Kidney glomerular epithelial cell (primary cell): ENCODE measurements at places on chromosomes 3 and 15.

GRCh38 chr3:98699132-98699531, 64.0 kb upstream of the ST3GAL6 start:
- no peak for DNase-seq

- no peak for DNase-seq
Observed at GRCh38 chr15:41559239-41559782, 299 bp downstream of the TYRO3 start.

DNA sequence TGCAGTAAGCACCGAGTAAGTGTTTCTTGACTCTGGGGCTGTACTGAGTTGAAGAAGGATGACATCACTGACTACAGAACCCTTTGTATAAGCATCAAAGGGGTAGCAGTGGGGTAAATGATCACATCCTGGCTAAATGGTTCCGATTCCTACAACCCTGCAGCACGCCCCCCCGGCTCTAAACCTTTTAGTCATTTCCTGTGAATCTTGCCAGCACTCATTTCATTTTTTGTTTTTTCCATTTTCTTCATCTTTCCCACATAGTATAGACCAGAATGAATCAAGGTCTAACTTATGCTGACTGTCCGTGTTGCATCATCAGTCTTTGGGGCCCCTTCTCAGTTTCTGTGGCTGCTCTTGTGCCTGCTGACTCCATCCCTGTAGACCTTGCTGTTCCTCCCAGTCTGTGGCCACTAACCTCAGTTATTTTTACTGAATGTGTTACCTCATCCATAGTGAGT, 383.1 kb upstream of the TPRG1 start:
- peak; percentile 50 for DNase-seq

DNA sequence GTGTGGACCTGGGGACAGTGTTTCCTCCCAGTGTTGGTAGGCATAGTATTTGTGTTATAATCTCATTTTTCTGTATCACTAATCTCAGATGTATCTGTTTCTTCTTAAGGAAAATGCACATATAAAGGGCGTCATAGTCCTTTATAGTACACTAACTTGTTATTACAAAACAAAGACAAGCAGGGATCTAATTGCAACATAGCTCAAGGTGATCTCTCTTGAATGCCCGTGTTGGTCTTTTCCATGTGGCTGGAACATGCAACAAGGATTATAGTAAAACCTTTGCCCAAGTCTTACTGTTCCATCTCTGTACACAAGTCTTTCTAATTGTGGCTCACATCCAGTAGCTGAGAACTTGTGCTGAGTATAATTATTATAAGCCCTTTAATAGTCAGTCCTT, 3.5 kb upstream of the GPR87 start:
- DNase-seq = no peak

- DNase-seq = no peak
Observed at GRCh38 chr3:135199137-135199536, 404.1 kb downstream of the EPHB1 start.

GRCh38 chr3:81765400-81765799, 4.0 kb upstream of the GBE1 start:
- no peak for DNase-seq

GRCh38 chr3:194573680-194574437, 59.4 kb downstream of the TMEM44 start:
- DNase-seq = peak; percentile 48

DNA sequence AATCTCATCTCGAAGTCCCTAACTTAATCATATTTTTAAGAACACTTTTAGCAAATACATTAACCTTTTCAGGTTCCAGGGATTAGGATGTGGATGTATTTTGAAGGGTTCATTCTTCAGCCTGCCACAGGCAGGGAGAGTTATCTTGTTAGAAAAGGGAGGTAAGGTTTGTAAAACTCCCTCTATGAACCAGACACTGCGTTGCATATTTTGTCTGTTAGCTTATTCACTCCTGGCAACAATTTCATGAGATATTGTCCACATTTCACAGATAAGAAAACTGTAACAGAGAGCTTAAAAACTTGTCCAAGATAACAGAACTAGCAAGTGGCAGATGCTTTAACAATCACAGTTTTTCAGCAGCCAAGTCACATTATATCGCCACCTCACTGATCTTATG, 155.4 kb downstream of the DIPK2A start:
- DNase-seq = no peak

DNA sequence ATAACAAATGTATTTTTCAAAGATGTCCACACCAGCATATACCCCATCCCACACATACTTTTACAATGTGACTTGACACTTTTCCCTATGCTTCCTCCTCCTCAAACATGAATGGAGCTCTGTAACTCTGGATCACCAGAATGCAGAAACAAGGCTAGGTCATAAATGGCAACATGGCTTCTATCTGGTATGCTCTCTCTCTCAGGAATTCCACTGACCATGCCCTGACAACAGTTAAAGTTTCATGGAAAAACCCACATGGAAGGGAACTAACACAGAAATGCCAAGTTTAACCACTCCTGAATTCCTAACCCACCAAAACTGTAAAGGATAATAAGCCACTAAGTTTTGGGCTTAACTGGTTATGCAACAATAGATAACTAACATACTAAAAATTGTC, 19.9 kb downstream of the MYO9A start:
- no peak for DNase-seq

- DNase-seq = no peak
Observed at GRCh38 chr3:11969986-11970385, 34.2 kb upstream of the SYN2 start.

DNA sequence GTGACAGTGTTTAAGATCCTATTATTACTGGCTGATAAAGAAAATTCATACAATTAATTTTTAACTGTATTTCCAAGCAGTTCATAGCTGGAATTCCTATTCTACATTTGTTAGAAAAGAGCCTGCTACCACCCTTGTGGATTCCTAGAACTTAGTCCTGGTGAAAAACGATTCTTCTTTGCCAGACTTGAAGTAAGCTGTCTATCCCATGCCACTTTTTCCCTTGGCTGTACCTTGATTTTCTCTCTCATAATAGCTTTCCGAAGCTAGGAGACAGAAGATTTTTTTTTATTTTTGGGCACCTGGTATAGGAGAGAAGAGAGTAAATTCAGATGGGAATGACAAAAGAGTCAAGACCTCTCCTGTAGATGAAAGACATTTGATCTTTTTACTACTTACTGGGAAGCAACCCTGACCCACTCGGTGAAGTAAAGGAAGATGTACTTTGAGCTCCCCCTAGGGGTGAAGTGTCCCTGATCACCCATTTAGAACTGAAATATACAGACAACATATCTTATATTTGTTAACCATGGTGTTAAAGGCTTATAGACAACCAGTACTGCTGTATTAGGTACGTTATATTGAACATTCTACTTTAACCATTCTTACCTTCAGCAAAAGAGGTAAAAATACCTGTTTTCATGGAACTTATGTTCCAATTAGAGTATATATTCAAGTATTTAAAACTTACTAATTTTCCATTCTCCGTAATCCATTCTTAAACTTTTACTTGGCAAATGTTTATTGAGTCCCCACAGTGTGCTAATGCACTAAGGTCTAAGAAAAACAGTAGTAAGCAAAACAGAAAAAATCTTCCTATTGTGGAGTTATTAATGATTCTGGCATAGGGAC, 36.2 kb upstream of the C3orf38 start:
- peak; percentile 55 for DNase-seq

DNA sequence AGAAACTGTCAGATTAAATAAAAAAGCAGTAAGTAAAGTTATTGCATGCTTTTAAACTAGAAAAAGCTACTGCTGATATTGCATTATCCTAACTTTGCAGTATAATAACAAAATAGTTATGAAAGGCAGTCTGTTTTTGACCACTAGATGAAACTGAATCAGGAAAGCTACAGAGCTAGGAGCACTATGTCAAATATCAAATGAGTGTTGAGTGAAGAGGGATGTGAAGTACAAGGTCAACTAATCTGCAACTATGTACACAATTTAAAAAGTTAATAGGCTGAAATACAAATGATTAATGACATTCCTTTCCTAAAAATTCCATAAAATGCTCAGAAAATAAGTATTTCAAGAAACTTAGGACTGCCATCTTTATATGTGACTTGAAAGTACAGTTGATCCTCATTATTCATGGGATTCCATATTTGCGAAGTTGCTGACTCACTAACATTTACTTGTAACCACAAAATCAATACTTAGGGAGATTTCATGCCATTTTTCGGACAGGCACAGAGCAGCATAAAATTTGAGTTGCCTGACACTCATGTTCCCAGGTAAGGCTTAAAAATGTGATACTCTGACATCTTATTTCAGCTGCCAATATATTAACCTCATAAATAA, 34.5 kb downstream of the SLC4A7 start:
- DNase-seq = no peak

GRCh38 chr3:143450632-143451031, 331.1 kb downstream of the CHST2 start:
- no peak for DNase-seq

GRCh38 chr3:189212681-189213080, 40.9 kb downstream of the TPRG1 start:
- no peak for DNase-seq

GRCh38 chr15:53328341-53328740, 431.1 kb downstream of the WDR72 start:
- no peak for DNase-seq

DNA sequence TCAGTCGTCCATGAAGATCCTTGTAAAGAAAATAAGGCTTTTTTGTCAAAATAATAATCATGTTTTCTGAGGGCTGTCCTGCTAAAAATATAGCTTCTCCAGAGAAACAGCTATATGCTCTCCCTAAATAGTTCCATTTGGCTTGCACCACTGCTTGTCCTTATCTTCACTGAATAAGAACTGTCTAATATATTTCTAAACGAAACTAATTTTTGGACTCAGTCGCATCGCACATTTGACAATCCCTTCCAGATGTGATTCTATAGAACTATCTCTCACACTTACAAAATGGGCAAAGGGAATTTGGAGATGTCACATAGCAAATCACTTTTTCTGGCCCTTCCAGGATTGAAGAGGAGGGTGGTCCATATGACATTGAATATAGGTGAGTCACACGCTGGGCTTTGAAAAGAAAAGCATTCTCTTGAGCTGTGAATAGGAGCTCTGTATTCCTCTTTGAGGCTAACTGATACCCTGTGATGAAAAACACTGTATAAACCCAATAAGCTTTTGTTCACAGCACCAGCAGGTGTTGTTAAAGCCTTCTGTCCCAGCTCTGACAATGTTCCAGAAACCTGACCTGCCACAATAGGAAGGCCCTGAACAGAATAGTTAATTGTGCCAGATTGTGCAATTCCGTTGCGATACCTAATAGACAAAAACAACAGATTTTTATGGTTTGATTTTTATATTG, 1144.2 kb downstream of the ROBO2 start:
- no peak for DNase-seq

GRCh38 chr15:65778269-65778668, 13.8 kb downstream of the DENND4A start:
- no peak for DNase-seq

- no peak for DNase-seq
Observed at GRCh38 chr15:98528046-98528725, 120.2 kb upstream of the IGF1R start.

GRCh38 chr3:65919826-65920225, 118.9 kb downstream of the MAGI1 start:
- DNase-seq = no peak

DNA sequence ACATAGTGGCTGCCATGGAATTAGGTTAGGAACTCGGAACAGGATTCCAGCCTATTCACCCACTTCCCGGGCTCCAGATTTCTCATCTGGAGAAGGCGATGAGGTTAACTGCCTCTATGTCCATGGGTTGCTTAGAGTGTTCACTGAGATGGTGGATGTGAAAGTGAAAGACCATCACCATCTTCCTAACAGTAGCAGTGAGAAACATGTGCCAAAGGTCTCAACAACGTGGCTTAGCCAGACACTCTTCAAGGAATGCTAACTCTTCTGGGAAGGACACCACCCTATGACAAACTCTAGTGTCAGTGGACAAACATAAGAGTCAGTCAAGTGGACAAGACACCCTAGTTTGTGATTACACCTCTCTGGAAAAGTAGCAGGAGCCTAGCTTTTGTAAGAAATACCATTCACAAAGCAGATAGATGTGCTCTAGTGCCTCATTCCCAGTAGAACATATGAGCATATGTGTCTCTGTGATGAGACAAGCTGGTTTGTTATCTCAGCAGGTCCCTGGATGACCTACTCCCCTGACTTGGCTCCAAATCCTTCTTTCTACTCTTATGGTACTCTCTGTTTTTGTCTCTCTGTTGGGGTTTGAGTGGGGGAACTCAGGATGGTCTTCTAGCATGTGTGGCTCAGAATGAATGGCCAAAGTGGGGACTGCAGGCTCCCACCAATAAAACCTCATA, 210.2 kb upstream of the WNT5A start:
- DNase-seq = no peak

- DNase-seq = peak; percentile 26
Observed at GRCh38 chr3:196238612-196239560, 22.6 kb downstream of the SLC51A start.

DNA sequence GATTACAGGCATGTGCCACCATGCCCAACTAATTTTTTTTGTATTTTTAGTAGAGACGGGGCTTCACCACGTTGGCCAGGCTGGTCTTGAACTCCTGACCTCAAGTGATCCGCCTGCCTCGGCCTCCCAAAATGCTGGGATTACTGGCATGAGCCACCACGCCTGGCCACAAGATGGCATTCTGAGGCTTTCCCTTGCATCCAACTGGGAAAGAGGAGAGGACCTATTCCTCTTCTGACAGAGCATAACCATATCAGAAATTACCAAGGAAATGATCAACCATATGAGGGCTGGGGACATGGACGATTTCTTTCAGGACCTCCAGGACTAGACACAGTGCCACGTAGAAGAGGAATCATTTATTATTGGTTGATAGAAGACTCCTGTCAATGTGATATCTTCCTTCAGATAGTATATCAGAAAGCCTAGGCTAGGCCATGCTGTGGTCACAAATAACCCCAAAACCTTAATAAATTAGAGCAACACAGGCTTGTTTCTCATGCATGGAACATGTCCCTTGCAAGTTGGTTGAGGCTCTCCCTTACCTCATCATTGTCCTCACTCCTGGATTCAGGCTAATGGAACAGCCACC, 372.3 kb upstream of the IL12A start:
- DNase-seq = peak; percentile 64

- no peak for DNase-seq
Observed at GRCh38 chr3:14177580-14178246, 688 bp downstream of the XPC start.

DNA sequence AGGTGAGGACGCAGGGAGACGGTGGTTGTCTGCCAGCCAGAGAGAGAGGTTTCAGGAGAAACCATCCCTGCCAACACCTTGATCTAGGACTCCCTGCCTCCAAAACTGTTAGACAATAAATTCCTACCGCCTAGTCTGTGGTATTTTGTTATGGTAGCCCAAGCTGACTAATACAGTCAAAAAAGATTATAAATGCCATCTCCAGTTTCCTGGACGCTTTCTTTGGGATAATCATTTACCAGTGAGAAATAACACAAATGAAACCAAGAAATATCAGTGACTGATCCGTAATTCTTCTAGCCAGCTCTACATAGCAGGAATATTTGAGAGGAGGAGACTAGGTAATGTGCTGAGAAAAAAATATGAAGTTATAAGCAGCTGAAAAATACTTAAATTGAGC, 707.8 kb upstream of the LMCD1 start:
- DNase-seq = peak; percentile 90

GRCh38 chr3:176526225-176526624, 671.1 kb downstream of the TBL1XR1 start:
- no peak for DNase-seq
